Ascending aorta (tissue), 2 donors: ENCODE measurements at places on chromosomes 3 and 15.

- DNase-seq, result no peak
Measured at GRCh38 chr15:27757052-27757451, 342.1 kb downstream of the OCA2 start.

- DNase-seq, result no peak
Measured at GRCh38 chr3:29827756-29828155, 546.9 kb downstream of the RBMS3 start.

DNA sequence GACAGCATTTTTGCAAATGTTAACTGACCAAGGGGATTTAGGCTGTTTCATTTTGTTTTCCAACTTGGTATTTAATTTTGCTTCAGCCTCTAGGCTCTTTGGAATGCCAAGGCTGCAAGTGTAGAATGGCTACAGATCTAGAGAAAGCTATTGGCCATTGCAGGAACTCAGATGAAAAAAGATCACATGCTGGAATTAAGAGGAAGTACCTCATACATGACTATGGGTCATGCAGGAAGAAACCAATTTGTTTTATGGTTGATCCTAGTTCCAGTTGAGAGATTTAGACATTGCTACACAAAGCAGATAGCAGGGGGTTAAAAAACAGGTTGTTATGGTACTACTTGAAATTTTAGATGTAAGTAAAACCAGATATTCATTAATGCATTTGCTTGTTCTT, 12.7 kb upstream of the CLDN16 start:
- DNase-seq, result no peak

DNA sequence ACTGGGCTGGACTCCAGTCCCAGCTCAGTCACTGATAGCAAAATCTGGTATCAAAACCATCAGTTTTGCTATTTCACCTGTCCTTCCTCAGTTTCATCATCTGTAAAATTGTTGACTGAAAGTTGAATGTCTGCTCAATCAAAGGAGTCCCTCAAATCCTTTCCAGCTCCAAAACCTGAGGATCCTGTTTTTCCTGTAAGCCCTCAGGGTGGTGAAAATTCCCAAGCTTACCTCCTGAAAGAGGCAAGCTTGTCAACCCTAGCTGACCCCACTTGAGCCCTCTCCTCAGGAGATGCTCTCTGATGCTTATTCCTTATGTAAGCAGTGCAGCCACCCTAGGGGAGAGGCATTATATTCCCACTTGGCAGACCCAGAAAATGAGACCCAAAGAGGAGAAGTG, 82.6 kb downstream of the HMG20A start:
- no peak for DNase-seq

GRCh38 chr3:3172627-3173026, 6.9 kb downstream of the CRBN start:
- no peak for DNase-seq

DNA sequence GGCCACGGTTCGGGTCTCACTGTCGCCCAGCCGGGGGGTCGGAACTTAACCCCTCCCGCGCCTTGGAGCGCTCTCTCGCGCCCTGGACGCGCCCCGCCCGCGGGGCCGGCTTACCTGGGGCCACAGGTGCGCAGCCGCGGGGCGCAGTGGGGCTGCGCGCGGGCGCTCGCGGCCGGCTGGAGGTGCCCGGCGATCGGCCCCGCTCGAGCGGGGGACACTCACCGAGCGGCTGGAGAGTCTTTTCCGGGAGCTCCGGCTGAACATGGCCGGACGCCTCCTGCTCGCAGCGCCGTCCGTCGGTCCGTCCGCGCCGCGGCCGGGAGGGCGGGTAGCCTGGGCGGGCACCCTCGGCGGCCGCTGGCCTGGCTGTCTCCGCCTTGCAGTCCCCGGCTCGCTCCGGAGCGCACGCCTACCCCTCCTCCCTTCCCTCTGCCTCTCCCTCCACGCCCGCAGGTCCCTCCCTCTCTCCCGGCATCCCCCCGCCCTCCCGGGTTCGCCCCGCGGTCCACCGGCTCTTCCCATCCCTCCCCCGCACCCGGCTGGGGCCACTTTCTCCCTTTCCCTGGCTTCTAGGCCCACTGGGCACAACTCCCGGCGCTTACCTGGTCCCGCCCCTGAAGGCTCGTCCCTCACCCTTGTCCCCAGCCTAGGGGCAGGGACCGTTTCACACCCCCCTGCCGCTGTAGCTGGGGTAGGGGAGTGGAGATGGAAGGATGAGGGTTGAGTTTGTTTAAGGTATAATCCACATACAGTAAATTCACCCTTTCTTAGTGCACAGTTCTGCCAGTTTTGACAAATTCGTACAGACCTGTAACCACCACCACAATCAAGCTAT, 220.1 kb upstream of the PRICKLE2 start:
- DNase-seq, result no peak

DNA sequence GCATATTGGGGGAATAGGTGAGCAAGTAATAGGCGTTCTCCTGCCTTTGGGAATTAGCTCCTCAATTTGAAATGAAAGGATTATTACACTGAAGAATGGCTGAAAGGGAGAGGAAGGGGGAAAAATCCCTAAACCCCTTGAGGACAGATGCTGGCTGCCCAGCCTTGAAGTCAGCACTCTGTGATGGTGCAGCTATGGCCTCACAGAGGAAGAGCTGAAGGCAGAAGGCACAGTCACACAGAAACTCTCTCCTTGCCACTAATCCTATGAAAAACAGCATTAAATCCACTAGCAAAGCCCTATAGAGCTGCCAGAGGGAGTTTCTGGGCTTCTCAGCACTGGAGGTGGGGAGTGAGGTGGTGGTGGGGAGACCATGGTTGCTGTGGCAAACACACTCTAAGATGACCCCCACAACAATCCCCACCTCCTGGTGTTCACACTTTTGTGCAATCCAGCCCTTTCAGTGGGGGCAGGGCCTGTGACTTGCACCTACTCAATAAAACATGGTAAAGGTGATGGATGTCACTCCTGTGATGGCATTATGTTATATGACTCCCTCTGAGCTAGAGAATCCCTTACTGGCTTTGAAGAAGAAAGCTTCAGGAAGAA, 101.2 kb downstream of the RFTN1 start:
- no peak for DNase-seq

- no peak for DNase-seq
Measured at GRCh38 chr3:12445523-12446240, 38.6 kb upstream of the TSEN2 start.

DNA sequence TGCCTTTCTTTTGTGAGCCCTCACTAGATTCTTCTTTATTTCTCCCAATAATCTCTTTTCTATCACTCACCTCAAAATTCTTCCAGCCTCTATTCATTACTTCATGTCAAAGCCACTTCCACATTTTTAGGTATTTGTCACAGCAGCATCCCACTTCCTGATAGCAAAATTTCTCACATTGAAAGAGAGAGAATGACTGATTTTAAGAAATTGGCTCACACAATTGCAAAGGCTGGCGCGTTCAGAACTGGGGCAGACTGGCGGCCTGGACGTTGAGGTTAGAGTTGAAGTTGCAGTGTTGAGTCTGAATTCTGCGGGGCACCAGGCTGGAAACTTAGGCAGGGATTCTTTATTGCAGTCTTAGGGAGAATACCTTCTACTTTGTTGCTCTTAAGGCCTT, 117.9 kb downstream of the LRRC28 start:
- DNase-seq, result no peak

- DNase-seq, result no peak
Measured at GRCh38 chr3:47527952-47528725, 14.6 kb upstream of the ELP6 start.

DNA sequence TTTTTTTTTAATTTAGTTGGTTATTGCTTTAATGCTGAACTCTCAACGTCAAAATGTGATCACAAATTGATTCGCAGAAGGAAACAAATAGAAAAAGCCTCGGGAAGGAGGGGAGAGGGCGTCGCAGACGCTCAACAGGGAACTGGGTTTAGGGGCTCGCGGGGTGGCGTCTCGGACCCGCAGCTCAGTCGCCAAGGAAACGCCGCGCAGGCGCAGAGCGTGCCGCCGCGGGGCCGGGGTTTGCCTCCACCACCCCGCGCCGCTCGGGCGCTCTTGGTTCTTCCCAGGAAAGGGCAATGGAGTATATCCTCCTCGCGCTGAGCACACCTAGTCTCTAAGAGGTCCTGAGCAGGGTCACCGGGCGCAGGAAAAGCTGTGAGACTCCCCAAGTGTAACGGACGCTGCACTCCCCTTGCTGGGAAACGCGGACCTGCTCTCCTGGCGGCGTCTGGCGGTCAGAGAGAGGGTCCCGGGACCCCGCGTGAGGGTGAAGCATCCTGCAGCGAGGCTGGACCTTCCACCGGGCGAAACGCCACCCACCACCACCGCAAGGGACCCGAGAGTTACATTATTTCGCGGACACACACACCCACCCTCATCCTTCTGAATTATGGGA, 753 bp downstream of the PLCH1 start:
- DNase-seq, result peak; percentile 63

GRCh38 chr15:92520914-92521623, 127.4 kb downstream of the ST8SIA2 start:
- DNase-seq, result no peak

DNA sequence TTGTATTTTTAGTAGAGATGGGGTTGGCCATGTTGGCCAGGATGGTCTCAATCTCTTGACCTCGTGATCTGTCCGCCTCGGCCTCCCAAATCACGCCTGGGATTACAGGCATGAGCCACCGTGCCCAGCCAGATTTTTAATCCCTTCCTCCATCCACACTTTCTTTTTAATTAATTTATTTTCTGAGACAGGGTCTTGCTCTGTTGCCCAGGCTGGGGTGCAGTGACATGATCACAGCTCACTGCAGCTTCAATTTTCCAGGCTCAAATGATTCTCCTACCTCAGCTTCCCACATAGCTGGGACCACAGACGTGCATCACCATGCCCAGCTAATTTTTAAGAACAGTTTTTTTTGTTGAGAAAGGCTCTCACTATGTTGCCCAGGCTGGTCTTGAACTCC, 43.6 kb downstream of the RAF1 start:
- no peak for DNase-seq

DNA sequence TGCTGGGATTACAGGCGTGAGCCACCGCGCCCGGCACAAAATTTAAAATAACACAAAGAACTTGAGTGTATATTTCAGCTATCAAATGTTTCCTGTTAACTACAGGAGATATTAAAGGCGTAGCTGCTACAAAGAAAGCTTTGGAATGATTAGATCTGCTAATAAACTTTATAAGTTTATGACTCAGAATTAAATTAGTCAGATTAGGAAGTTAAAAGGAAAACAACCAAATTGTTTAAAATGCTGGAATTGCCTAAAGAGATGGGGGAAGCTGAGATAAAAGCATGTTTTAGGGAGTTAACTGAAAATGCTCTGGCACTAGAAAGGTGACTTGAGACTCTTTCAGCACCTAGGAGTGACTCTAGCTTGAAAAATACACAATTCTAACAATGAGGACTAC, 58.9 kb downstream of the COL8A1 start:
- DNase-seq, result no peak

- DNase-seq, result no peak
Measured at GRCh38 chr3:6251612-6252400, 609.1 kb upstream of the GRM7 start.

GRCh38 chr15:73924171-73924921, 1.9 kb upstream of the LOXL1 start:
- DNase-seq, result no peak

- no peak for DNase-seq
Measured at GRCh38 chr15:57533448-57533799, 58.3 kb upstream of the MYZAP start.

DNA sequence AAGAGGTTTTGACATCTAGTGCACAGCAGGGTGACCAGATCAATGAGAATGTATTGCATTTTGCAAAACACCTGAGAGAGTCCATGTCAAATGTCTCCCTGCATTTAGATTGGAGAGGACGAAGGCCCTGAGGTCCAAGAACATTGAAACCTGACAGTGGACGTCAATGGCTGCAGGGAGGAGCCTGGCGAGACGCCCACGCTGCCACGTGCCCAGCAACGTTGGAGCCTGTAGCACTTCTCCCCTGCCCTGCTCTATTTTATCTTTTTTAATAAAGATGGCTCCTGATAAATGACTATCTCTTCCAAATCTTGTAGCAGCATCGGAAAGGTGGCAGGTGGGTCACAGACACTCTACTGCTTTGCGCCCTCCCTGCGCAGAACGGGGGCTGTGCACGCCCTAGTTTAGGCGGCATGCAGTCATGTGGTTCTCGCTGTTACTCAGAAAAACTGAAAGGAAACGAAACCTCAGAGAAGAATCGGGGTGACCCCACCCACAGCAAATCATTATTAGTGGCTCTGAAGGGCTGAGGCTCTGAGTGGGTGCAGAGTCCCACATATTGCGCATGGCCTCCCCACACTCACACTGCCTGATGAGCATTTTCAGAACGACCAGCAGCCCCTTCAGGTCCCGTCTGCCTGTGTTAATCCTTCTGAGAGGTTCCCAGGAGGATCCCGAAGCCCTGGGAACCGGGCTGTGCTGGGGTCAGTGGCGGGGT, 62.5 kb upstream of the TAMM41 start:
- no peak for DNase-seq

- no peak for DNase-seq
Measured at GRCh38 chr3:147197739-147198138, 208.6 kb downstream of the ZIC4 start.

- no peak for DNase-seq
Measured at GRCh38 chr15:71768184-71768583, 42.2 kb upstream of the NR2E3 start.

DNA sequence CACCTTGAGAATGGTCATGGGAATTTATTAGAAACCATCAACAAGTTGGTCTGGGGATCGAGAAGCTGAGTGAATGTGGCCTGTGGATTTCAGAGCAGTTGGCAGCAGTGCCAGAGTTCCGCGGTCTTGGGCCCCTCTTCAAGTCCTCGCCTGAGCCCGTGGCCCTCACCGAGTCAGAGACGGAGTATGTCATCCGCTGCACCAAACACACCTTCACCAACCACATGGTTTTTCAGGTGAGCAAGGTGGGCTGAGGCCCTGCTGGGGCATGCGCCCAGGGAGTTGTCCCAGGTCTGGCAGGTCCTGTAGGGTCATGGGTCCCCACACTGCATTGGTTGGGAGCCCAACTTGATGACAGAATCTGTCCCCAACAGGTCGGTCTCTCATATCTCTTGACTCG, 7.0 kb upstream of the HMCES start:
- DNase-seq, result no peak

GRCh38 chr15:89917442-89918101, 4.8 kb upstream of the ARPIN start:
- DNase-seq, result no peak

DNA sequence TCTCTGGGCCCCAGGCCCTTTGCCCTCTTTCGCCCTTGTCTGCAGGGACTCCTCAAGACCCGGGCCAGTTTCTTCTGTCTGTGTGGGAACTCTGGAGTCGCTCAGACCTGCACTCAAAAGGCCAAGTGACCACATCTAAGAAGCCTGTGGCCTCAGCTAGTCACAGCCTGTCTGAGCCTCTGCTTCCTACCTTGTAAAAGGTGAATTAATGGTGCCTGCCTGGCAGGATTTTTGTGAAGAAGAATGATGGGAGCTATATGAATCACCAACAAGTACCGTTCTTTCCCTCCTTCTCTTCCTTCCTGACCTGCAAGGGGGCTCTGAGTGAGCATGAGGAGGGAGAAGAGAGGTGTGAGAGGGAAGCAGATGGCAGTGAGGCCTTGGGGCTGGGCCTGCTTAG, 7.5 kb downstream of the PLIN1 start:
- DNase-seq, result no peak
